ENCODE measurements at places on chromosomes 5 and 9.

GRCh38 chr5:81315830-81316229 lies 14.4 kb downstream of the ZCCHC9 start:
- no peak for DNase-seq

GRCh38 chr5:98458726-98459125 lies 314.7 kb upstream of the RGMB start:
- DNase-seq, result no peak

DNA sequence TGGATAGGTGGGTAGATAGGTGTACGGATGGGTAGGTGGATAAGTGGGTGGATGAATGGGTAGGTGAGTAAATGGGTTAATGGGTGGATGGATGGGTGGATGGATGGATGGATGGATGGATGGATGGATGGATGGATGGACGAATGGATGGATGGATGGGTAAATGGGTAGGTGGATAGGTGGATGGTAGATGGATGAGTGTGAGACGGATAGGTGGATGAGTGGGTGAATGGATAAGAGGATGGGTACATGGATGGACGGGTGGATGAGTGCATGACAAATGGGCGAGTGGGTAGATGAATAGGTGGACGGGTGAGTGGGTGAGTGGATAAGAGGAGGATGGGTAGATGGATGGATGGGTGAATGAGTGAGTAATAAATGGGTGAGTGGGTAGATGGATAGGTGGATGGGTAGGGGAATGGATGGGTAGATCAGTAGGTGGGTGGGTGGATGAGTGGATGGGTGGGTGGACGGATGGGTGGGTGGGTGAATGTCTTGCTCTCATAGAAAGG lies 179.2 kb downstream of the FGF18 start:
- no peak for DNase-seq

GRCh38 chr9:99431103-99431502 lies 209.0 kb downstream of the SEC61B start:
- DNase-seq, result no peak

DNA sequence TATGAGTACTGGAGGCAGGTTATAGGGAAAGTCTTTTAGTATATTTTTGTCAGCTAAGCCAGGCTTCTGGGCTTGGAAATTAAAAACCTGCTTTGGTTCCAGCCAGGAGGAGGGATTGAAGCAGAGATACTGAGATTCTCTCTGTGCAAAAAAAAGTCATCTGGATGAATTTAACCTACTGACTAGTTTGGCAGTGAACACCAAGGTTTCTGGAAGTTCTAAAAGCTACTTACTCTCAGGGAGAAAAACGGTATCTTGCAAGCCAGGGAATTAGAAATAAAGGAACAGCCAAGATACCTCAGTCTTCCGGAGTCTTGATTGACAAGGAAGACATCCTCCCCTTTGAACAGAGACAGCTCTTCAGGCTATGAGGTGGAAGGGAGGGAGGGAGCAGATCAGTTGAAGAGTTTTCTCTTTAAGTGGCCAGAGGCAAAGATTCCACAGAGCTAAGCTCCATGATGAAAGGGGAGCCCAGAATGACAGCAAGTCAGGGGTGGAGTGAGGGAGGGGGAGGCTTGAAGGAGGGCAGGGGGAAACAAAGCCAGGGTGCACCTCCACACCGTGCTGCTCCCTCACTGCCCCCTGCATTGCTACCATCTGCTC lies 8.3 kb upstream of the ZBTB34 start:
- no peak for DNase-seq

Measured in activated T-cell treated with anti-CD3 and anti-CD28 coated beads for 1 hour (primary cell).